ENCODE measurements at places on chromosomes 16 and 17.

DNA sequence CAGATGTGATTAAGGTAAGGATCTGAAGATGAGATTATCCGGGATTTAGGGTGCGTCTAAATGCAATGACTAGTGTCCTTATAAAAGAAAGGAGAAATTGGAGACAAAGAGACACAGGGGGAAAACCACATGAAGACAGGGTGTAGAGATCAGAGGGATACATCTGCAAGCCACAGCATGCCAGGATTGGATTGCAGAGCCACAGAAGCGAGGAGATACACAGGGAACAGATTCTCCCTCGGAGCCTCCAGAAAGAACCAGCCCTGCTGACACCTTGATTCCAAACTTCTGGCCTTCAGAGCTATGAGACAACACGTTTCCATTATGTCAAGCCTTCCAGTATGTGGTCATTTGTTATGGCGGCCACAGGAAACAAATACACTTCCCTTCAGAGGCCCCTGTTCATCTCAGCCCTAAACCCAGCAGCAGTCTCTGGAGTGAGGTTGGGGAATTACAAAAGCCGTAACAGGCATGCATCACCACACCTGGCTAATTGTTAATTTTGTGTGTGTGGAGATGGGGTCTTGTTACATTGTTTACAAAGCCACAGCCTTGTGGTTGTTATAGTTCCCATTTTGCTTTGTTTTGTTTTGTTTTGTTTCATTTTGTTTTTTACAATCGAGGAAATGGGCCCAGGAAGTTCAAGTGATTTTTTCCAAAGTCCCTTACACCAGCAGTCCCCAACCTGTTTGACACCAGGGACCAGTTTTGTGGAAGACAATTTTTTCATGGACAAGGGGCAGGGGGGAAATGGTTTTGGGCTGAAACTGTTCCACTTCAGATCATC, 51.6 kb upstream of the LYRM9 start:
- no peak for DNase-seq

DNA sequence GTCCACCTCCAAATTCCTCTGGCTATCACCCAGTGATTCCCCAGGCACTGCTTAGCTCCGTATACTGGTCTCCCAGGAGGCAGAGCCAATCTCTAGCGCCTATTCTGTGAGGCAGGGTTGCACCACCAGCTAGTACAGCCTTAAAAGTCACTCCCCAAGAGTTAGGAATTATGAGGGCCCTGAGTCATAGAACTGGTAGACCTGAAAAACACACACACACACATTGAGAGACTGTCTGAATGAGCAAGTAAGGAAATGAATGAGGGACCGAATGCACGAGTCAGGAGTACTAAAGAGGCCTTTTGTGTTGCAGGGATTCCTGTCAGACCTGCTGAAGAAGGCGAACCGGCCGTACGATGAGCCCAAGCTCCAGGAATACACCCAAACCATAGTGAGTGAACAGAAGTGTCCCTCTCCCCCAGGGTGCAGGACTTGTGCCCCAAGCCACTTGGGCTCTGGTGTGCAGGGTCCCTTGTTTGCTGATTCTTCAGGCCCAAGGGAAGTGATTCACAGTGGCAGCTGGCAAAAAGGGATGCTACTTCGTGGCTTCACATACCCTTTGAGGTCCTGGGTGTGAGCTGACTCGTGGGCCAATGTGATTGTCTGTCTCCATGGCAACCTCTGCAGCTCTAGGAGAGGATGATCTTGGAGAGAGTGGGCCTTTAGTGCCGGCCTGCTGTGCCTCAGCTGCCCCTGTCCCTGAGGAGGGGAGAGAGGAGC, 24.7 kb downstream of the CALB2 start:
- no peak for DNase-seq

DNA sequence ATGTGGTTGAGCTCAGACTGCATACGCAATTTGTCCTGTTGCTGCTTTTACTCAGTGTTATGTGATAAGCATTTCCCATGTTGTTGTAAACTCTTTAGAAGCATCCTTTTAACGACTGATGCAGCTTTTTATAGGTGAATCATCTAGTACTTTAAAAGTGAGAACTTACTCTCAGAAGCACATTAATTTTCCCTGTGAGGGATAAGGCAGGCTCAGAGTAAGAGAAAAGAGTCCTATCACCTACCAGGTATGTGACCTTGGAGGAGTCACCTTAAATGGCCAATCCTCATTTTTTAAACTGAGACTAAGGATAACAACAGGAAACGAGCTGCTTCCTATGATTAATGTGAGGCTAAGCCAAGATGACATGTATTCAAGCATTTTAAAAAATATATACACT, 34.4 kb upstream of the GAN start:
- DNase-seq = no peak

- no peak for DNase-seq
Measured at GRCh38 chr17:61955619-61956018, 27.8 kb upstream of the INTS2 start.

DNA sequence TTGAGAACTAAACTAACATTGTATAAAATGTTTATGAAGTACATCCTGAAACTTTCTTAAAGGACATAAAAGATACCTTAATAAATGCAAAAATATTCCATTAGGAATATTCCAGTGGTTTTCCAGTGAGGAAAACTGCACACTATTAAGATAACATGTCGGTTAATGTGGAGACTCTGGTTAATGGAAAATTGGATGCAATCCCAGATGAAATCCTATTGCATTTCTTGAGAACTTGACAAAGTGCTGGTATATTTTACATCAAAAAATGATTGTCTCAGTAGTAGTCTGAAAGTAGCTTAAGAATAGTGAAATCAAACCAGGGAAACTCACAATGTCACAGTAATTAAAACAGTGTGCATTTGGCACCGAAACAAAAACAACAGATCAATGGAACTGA, 202.5 kb upstream of the MON1B start:
- no peak for DNase-seq

GRCh38 chr16:53950677-53951076, 246.7 kb downstream of the FTO start:
- no peak for DNase-seq

GRCh38 chr17:80785477-80786178, 206.0 kb upstream of the CHMP6 start:
- DNase-seq = no peak

GRCh38 chr16:64892835-64893785, 228.8 kb downstream of the CDH11 start:
- no peak for DNase-seq

DNA sequence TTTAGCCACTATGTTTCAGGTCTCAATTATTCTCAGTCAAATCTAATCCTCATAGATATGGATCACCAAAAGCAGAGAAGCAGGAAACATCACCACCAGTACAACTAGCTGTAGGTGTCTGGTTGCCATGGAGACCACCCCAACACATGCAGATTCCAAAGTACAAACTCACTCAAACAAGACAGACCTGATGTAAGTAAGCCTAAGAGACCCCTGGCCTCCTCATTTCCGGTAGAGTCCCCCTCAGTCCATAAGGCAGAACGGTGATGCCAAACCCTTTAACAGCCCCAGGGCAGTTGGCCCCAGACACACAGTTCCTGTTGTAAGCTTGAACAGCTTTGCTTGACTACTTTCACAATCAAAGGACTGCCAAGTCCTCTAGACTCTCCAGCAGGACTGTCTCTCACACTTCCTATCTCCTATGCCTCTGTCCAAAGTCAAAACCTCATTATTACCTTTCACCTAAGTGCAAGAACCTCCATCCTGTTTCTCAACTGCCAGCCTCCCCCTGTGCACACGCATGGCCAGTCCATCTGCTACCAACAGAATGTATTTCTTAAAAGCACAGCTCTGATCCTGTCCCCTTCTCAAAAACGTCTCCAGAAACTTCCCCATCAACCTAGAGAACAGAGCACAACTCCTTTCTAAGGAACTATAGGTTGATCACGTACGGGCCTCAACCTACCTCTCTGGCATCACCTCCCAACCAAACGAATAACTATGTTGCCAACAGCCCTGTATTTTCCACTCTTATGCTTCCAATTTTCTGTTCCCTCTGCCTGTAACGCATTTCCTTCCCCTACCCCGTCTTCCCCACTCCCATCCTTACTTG, 23.9 kb downstream of the SLC39A11 start:
- no peak for DNase-seq

DNA sequence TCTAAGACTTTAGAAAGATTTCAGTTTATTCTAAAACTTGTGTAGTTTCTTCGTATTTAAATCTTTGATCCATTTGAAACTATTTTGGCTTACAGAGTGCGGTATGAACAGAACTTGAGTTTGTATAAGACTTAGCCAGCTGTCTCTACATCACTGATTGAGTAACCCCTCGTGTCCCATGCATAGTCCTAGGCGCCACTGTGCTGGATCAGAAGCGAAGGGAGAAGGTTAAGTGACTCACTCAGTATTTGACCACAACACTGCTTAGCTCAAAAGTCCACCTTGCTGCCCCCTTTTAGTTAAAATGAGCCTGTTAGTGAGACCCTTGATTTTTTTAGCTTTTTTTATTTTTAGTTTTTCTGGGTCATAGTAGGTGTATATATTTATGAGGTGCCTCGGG, 28.4 kb downstream of the CD300LB start:
- DNase-seq = no peak

GRCh38 chr17:42407289-42407836, 15.7 kb downstream of the CAVIN1 start:
- peak; percentile 81 for DNase-seq

- DNase-seq = no peak
Measured at GRCh38 chr17:69961501-69962145, 113.4 kb upstream of the KCNJ16 start.

GRCh38 chr17:80111702-80112470, 10.5 kb downstream of the GAA start:
- no peak for DNase-seq

DNA sequence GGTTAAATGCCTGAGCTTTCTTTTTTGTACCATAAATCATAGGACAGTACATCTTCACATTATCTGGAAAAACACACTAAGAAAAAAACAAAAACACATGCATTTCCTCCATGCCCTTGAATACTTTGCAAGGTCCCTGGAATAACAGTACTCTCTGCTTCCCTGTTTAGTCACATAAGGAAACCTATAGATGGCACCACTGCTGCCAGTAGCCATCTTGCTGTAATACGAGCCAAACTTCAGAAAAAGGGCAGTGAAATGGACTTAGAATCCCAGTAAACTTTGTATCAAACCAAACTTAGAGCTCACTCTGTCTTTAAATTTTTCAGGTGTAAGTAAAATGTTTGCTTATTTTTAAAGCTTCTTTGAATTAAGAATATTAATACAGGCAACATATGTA, 435.5 kb downstream of the KCNJ2 start:
- DNase-seq = no peak

DNA sequence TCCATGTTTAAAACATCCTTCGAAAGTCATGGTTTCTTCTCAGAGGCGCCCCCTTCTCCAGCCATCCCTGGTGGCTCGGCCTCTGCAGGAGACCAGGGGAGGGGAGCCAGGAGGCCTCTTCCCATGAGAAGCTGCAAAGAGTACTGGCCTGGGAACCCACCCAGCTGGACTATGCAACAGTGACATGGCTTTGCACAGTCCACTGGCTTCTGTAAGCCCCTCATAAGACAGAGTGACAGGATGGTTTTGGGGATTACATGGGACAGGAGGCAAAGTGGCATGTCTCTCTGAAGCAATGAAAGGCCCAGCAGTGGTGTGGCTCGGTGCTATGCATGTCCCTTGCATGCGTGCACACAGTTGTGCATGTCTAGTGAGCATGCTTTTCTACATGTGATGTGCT, 99.5 kb downstream of the C16orf78 start:
- no peak for DNase-seq

- DNase-seq = peak; percentile 63
Measured at GRCh38 chr17:28494445-28495188, 11.5 kb upstream of the FOXN1 start.

DNA sequence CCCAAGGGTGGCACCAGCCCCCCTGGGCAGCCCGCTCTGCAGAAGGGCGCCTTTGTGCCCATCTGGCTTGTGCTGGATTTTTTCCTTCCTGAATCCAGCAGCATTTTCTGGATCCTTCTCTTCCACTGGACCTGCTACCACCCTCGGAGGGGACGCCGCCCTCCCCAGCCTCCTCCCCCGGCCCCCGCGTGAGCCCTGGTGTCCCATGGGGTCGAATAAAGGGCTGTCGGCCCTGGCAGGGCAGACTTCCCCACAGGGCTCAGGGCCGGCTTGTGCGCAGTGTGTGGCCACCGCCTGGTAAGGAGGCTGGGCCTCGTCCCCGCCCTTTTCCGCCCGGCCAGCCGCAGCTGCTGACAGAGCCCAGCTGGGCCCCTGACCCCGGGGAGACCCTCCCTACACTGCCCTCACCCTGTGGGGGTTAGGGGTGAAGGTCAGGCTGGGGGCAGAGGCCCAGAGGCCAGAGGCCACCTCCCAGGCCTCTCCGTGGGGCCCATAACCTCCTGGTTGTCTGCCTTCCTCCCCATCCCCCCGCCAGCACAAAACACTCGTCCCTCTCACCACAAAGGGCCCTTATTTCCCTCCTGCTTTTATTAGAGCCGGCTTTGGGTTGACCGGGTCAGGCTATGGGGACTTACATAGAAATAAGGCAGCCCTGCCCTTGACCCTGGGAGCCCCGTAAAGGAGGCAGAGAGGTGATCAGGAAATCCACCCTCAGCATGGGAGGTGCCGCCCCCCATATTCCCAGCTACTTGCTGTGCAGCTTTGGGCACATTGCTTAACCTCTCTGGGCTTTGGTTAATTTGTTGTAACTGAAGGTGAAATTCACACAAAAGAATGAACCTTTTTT, 179.3 kb upstream of the CIBAR2 start:
- DNase-seq = no peak

DNA sequence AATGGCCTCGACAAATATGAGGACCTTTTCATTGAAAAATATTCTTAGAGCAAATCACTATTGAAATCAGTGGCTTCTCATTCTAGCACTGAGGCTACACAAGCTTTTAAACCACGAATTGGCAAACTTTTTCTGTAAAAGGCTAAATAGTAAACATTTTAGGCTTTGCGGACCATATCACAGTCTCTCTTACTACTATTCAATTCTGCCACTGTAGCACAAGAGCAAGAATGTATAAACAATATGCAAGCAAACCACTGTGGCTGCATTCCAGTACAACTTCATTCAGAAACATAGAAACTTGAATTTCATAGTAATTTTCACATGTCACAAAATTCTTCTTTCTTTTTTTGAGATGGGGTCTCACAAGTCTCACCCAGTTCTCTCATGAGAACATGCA, 49.1 kb downstream of the PHLPP2 start:
- DNase-seq = no peak

DNA sequence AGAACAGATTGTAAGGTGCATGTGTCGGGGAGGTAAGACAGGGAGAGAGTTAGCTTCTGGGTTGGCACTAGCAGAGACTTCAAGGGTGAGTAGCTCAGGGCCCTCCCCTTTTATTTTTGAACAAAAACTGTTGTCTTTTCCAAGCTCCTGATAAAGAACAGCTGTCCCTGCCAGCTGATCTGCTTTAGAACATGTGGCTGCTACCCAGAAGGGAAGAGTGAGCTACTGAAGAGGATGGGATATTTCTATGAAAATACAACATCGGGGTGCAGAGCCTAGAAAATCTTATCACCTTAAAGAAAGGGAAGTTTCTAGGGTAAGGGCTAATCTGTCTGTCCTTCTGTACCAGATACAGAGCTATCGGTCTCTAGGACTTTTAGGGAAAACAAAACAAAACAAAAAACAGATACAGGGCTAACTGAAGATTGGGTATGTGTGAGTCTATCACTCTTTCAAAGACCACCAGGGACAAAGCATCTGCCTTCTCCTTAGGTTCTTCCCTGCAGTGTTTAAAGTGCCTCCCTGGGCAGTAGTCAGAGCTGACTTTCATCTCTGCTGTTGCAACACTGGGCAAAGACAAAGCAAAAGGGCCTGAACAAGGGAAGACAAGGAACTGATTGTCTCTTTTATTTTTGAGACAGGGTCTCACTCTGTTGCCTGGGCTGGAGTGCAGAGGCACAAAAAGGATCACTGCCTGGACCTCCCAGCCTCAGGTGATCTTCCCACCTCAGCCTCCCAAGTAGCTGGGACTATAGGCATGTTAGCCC, 5.0 kb upstream of the DHRS13 start:
- DNase-seq = peak; percentile 46

GRCh38 chr16:8572063-8572918, 18.0 kb downstream of the TMEM114 start:
- DNase-seq = no peak

All from hematopoietic multipotent progenitor cell treated with erythropoietin and hydrocortisone succinate and interleukin-3 and kit ligand, for 15 days (in vitro differentiated cells).